ENCODE measurements at places on chromosomes 7 and 10. TPM values are rescaled to one million over a fixed set of nuclear protein-coding genes. Genes with fewer than 3 reads are reported as not detected.

DNA sequence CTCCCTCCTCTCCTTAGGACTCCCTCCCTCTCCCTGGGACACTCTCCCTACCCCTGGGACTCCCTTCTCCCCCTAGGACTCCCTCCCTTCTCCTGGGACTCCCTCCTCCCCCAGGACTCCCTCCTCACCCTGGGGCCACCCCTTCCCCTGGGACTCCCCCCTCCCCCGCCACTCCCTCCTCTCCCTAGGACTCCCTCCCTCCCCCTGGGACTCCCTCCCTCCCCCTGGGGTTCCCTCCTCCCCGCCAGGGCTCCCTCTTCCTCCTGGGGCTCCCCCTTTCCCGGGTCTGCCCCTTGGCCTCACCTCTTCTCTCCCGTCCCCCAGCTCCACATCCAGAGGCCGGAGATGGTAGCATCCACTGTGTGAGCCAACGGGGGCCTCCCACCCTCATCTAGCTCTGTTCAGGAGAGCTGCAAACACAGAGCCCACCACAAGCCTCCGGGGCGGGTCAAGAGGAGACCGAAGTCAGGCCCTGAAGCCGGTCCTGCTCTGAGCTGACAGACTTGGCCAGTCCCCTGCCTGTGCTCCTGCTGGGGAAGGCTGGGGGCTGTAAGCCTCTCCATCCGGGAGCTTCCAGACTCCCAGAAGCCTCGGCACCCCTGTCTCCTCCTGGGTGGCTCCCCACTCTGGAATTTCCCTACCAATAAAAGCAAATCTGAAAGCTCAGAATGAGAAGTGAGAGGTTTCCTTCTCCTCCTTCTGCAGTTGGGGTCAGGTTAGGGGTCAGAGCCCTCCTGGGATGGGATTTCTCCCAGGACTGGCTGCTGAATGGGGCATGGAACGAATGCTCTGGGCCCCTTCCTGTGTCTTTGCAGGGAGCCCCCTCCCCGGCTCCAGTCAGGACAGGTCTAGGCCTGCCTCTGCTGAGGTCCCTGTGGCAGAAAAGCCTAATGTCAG is 1.4 kb upstream of the MUC17 start:
- DNase-seq = no peak

VWA2 gene
- not detected for total RNA-seq

DNA sequence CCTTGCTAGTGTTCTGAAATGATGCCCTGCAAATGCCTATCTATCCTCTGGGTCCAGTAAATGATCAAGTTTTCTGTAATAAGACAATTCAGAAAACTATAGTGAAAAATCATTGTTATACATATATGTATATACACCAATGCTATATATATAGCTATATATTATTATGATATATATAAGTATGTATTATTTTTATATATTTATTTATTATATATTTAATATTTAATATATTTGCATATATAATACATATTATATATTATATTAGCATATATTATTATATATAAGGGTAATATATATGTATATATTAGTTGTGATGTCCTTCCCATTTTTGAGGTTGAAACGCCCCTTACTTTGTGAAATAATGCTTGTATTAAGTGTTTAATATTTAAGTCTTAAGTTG is 181.4 kb upstream of the CACNA2D1 start:
- DNase-seq = no peak

HMX2 gene
- total RNA-seq = not detected

- peak; percentile 32 for DNase-seq
Measured at GRCh38 chr7:618539-619367, 99.1 kb upstream of the PDGFA start.

DNA sequence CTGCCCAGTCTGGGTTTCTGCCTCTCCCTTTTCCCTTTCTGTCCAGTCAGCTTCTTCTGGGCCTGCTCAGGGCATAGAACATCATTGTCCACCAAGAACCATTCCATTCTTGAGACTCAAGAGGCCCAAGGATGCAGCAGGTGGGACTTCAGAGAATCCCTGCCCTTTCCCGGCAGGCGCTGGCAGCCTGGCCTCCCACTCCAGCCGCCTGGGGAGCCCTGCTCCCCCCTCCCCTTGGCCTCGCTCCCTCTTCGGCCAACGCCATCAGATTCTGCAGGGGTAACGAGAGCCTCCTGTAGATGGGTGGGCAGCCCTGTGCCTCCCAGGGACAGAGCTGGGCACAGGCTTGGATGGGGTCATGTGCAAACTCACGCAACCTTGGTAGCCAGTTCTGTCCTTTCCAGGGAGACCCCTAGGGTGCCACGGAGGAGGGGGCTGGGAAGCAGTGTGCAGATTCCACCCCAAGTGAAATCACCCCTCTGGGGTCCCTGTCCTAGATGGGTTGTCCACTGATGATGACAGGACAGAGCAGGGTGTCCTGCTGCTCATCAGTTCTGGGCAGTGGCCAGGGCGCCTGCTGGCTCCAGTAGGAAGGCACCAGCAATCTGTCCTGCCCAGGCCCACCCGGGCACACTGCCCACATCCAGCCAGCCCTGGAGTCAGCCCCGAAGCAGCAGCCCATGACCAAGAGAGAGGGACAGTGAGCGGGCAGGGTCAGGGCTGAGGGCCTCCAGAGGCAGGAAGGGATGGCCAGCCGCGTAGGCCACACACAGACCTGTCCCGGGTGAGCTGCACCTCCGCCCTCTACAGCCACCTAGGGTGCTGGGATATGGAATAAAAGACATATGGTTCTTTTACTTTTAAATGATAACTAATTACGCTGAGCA is 47.7 kb downstream of the RASGEF1A start:
- peak; percentile 76 for DNase-seq

BLOC1S2 gene
- 29.7 TPM for total RNA-seq

DNA sequence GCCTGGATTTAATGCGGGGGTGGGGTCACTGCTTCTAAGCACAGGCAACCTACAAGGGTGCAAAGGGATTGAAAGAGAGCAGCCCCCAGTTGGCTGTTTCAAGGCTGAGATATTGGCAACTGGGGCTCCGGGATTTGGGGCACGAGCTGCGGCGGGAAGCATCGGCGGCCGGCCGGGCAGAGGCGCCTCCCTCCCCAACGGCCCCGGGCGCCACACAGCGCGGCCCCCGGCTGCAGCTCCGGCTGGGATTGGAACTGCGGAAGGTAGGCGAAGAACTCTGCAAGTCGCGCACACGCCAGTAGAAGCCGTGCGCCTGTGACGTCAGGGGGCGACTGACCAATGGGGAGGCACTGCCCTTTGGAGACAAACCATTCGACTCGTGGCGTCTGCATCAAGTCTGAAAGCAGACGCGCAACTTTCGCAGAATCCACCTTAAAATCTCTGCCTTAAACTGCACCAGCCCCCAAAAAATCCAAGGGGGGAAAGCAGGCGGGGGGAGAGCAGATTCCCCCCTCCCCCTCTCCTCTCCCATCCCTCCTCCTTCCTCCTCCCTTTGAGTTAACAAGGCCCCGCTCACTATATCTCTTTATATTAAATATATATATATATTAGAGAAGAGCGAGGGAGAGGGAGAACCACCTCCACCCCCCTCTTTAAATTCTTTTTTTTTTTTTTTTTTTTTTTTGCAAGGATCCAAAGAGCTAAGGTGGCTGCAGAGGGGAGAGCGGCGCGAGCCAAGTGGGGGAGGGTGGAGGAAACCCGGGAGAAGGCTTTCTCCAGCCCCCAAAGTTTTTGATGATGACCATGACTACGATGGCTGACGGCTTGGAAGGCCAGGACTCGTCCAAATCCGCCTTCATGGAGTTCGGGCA is at the start of gene DLX6:
DLX6 (plus strand) TSS at position 371 of the 872 bp plus-strand sequence; CDS start at position 796, 425 bp downstream.
- DNase-seq = no peak

- no peak for DNase-seq
Measured at GRCh38 chr10:6101181-6101580, 12.3 kb downstream of the RBM17 start.

Measured in chondrocyte (in vitro differentiated cells).